Activated CD4-positive, alpha-beta T cell treated with anti-CD3 and anti-CD28 coated beads for 24 hours (primary cell): ENCODE measurements at places on chromosomes 5 and 9.
A peak's percentile ranks its signal among the peaks of the same experiment; 100 is the strongest.

- no peak for DNase-seq
These were observed 30.1 kb downstream of the GALNT10 start for GRCh38 chr5:154220625-154221024.

- no peak for DNase-seq
These were observed 42.1 kb downstream of the WDR41 start for GRCh38 chr5:77449981-77450380.

DNA sequence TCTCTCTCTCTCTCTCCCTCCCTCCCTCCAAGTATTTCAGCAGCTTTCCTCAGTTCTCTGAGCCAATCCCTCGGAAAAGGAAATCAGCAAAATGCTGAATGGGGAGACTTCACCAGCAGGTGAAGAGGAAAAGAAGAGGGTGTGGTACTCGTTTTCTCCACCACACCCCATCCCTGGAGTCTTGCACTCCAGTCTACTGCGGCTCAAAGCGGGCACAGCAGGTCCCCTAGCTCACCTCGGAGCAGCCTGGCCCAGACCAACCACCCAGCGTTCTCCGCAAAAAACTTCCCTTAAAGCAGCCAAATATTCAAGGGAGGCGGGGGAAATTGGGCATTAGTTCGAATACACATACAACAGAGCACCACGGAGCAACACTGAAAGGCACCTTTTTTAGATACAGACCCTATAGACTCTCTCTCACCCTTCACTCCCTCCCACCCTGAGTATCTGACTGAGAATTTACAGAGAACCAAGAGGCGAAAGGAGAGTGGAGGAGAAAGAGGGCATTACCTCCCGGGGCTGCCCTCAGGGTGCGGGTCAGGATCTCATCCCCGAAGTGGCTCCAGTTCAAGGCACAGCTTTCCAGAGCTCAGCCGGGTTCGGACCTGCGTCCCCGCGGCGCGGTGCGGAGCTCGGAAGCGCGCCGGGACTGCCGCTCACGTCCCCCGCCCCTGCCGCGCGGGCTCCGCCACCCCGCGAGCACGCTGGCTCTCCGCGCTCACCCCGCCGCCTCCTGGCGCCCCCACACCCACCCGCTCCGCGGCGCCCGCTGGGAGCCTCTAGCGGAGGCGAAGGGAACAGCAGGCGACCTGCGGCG is 1638.5 kb upstream of the C9orf72 start:
- peak; percentile 15 for DNase-seq

DNA sequence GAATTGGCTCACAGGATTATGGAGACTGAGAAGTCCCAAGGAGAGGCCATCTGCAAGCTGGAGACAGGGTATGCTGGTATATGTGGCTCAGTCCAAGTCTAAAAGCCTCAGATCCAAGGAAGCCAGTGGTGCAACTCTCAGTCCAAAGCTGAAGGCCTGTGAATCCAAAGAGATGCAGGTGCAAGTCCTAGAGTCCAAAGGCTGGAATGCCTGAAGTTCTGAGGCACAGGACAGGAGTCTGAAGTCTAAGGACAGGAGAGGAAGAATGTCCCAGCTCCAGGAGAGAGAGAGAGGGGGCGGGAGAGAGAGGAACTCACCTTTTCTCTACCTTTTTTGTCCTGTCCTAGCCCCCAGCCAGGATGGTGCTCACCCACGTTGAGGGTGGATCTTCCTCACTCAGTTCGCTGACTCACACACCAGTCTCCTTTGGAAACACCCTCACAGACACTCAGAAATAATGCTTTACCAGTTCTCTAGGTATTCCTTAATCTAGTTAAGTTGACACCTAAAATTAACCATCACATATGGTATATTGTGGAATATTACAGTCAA is 49.6 kb downstream of the KCNN2 start:
- DNase-seq, result no peak

- no peak for DNase-seq
These were observed 639 bp downstream of the EHMT1 start for GRCh38 chr9:137619240-137620047.

- no peak for DNase-seq
These were observed 8.7 kb downstream of the PHYKPL start for GRCh38 chr5:178223828-178224335.

GRCh38 chr5:113382731-113383130 is 52.1 kb downstream of the TSSK1B start:
- no peak for DNase-seq

DNA sequence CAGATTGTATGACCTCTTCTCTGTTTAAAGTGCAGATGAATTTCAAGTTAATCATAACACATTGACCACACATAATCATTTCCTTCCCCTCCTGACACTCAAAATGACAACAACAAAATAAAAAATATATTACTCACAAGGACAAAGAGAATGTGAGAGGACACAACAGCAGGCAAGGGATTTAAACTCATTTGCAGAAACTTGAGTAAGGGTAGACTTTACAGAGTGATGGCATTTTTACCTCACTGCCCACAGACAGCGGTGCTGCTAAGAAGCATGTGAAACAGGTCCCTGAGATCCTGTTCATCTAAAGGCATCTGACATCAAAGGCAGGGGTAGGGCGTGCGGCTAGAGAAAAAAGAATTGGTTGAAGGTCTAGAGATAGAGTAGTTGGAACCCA is 99.0 kb downstream of the TRIM36 start:
- DNase-seq, result no peak

GRCh38 chr9:94086486-94087345 is 2.5 kb downstream of the PTPDC1 start:
- DNase-seq, result no peak

DNA sequence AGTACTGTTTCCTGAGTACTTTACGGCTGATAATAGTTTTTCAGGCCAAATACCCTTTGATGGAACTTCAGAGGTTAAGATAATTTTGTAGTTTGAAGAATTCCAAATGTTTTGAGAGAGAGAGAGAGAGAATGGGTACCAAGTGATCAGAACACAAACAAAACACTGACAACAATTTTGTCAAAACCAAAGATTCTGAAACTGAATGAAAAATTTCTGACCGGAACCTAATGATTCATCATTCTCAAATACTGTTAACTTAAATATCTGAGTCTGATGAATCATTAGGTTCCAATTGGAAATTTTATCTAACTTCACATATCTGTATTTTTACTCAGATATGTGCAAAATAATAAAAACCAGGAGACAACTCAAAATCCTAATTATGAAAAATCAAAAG is 4.0 kb downstream of the LMBRD2 start:
- DNase-seq, result no peak

GRCh38 chr9:121858788-121859187 is 207.4 kb downstream of the DAB2IP start:
- DNase-seq, result no peak

GRCh38 chr9:136906266-136906665 is 19.9 kb downstream of the TRAF2 start:
- no peak for DNase-seq

GRCh38 chr5:108295578-108296368 is 86.1 kb downstream of the FBXL17 start:
- no peak for DNase-seq

DNA sequence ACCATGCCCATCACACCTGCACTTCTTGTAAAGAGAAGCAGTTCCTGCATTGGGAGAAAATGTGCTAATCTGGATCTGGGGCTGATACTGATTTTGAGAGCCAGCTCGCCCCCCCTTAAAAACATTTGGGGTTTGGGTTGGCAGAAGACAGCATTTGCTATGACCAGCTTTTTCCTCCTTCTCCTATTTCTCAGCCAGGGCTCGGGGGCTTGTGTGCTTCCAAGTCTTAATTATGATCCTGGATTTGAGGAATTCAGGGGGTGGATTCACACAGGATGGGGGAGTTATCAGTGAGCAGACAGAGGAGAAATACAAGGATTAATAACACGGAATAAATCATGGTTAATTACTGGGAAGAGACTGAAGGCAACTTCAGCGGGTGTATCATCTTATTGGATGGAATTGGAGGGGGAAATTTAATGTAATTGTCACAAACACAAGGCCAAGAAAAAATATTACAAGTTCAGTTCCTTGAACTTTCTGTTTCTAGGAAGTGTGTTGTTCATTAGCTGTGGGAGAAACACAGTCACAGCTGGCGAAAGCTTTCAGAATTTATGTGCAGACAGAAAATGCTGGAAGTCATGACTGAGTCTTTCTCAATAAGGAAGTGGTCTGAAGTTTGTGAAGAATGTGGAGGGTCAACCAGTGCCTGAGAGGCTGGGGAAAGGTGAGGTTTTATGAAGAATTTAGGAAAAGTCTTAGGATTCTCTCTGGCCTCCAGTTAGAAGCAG is 15.3 kb downstream of the C9orf152 start:
- no peak for DNase-seq

DNA sequence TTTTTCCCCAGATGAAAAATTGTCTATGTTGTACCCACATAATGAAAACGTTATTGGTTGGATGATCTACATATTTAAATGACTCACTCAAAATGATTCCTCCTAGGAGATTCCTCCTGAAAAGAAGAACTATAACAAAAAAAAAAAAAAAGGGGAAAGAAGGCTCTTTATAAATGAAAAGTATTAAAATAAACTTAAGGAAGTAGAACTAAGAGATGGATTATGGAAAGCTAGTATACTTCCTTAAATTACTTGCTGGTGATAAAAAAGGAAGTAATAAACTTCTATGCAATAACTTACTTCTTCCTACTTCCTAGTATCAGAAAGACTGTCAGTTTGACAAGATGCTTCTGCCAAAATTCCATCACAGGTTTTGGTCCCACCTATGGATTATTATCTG is 1087.7 kb downstream of the CDH12 start:
- no peak for DNase-seq

- DNase-seq, result no peak
These were observed 13.0 kb downstream of the SLC4A9 start for GRCh38 chr5:140372971-140373487.

GRCh38 chr5:154830219-154830595 is 20.2 kb downstream of the FAXDC2 start:
- DNase-seq, result no peak

DNA sequence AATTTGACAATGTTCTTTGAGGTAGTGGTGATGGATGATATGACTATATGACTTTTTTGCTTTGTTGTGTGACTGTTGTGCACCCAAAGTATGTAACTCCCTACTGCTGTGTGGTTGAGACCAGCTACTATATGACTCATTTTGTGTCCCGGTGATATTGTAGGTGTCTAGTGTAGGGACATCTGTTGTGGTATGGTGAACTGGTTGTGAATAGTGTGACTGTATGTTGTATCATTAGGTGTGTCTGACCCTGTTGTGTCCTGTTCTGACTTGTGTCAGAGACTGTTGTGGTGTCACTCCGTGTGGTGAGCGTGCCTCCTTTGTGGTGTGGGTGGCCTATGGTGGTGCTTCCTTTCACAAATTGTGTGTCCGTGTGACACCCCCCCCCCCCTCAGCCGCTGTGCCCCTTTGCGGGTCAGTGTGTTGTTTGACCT is 11.2 kb upstream of the CXXC5 start:
- no peak for DNase-seq

GRCh38 chr9:104900871-104901270 is 27.1 kb downstream of the ABCA1 start:
- DNase-seq, result no peak

GRCh38 chr5:18105449-18105848 is 471.2 kb downstream of the TAF11L14 start:
- DNase-seq, result no peak

- DNase-seq, result peak; percentile 54
These were observed 965 bp downstream of the PTGDS start for GRCh38 chr9:136978073-136978864.

- no peak for DNase-seq
These were observed 5.4 kb upstream of the ALDH1B1 start for GRCh38 chr9:38387066-38387465.

DNA sequence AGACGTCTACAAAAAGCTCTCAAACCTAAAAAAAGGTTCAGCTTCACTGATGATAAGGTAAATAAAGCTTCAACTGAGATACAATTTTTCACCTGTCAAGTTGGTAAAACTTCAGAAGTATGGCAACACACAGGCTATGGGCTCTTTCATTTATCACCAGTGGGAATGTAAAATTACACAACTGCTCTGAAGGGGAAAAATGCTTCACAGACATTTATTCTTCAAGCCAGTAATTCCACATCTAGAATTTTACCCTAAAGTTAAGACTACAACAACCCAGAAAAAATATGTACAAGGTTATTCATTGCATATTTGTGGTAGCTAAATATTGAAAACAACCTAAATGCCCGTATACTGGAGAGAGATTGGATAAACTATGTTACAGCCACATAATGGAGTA is 48.1 kb upstream of the NREP start:
- DNase-seq, result no peak

DNA sequence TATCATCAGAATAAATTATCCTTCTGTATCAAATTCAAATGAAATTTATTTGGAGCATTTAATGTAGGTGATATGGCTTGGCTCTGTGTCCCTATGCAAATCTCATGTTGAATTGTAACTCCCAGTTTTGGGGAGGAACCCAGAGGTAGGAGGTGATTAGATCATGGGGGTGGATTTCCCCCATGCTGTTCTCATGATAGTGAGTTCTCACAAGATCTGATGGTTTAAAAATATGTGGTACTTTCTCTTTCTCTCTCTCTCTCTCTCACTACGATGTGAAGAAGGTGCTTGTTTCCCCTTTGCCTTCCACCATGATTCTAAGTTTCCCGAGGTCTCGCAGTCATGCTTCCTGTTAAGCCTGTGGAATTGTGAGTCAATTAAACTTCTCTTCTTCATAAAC is 678.4 kb upstream of the RGMB start:
- DNase-seq, result no peak

GRCh38 chr5:57450991-57451876 is 31.4 kb downstream of the ACTBL2 start:
- no peak for DNase-seq

DNA sequence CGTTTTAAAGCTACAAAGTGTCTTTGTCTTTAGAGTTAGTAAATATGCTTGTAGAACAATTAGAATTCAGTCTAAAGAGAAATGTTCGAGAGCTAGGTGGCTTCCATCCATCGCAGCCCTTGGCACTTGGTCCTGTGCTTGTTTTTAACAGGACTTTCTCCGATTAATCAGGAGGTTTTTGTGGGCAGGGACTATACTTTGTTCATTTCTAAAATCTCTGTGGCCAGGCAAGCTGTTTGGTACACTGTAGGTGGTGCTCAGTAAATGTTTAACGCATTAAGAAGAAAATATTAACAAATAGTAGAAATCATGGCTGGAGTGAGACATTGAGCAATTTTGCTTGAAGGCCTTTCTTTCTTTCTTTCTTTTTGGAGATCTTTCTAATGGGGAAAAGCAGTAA is 20.8 kb downstream of the AGXT2 start:
- DNase-seq, result no peak

DNA sequence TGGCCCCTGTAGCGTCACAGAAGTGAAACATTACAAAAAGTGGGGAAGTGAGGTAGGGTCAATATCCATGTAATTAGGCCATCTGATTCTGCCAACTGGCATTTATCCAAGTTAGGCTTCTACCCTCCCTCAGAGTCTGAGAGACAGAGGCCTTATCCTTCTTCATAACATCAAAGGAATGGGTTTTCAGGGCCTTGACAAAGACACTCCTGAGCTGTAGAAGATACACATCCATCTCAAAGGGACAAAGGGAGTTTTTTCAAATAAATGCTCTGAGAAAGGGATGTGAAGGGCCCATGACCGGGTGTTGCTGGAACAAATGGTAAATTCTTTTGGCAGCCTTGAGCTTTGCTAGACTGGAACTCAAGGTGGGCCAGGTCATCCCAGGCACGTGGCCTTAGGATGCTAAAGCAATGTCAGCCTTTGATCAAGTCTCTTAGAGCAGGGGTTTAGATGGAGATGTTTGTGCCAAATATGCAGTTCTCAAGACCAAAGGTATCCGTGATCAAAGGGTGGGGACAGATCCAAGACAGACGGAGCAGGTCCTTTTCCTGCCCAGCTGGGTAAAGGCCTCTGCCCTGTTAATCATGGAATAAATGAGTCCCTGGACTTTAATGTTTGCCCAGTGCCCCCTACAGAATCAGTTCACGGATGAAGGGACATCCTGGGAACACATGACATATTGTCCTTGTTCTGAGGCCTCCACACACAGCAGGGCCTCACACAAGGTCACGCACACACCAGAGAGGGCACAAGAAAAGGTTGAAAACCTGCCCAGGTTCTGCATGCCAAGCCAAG is 10.0 kb upstream of the FAM169A start:
- DNase-seq, result no peak
